Right lobe of liver (tissue), 6 donors: ENCODE measurements at places on chromosomes 4 and X.

GRCh38 chrX:100216083-100216482, 194.0 kb downstream of the PCDH19 start:
- no peak for DNase-seq

DNA sequence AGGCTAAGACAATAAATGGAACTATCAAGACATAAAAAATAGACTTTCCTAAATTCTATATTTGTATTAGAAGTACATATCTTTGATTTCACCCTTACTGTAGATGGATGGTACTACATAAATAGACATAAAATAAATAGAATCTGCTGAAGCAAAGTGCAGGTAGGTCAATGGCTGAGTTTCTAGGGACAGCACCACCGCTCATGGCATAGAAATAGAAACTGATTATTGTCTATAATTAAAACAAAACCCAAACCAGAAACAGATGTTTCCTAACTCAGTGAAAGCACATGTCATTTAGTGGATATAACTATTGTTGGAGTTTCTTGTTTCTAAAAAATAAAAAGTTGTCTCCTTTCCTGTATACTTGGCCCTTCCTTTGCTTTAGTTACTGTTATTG, 387.3 kb upstream of the ADGRL3 start:
- DNase-seq: no peak

DNA sequence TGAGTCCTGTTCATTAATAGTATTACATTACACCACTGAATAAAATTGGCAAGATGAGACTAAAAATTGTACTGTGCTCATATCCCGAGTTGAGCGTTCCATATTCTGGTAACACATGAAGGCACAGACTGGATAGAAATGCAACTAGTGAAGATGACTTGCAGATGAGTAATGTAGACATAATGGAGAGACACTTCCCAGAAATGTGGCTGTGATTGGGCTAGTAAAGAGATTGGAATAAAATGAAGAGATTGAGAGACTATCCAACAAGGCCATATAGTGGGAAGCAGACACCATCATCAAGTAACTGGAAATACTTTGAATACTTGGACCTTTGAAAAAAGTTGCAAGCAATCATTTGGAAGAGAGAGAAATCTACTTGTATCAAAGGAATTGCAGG, 77.3 kb downstream of the DCAF8L1 start:
- no peak for DNase-seq

DNA sequence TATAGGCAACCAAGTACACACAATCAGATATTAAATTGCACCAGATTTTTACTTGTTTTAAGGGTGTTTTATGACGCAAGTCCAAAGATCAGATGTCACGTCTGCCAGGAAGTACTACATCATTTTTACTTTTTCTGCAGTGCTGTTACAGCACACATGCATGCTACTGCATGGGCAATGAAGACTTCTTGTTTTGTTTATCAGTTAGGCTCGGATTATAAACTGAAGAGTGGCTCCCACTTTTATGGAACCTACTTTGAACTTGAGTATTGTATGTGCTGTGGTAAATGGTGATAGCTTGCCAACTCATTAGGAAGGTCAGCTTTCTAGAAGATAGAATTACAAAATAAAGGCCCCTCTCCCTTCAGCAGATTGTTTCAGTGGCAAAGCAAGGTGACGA, 131.6 kb downstream of the CEP135 start:
- no peak for DNase-seq

GRCh38 chr4:163611182-163611581, 116.7 kb downstream of the TMA16 start:
- no peak for DNase-seq

GRCh38 chrX:46531442-46531841, 13.8 kb downstream of the ZNF674 start:
- DNase-seq: no peak

GRCh38 chrX:15815779-15816437, 25.6 kb downstream of the ZRSR2 start:
- no peak for DNase-seq

DNA sequence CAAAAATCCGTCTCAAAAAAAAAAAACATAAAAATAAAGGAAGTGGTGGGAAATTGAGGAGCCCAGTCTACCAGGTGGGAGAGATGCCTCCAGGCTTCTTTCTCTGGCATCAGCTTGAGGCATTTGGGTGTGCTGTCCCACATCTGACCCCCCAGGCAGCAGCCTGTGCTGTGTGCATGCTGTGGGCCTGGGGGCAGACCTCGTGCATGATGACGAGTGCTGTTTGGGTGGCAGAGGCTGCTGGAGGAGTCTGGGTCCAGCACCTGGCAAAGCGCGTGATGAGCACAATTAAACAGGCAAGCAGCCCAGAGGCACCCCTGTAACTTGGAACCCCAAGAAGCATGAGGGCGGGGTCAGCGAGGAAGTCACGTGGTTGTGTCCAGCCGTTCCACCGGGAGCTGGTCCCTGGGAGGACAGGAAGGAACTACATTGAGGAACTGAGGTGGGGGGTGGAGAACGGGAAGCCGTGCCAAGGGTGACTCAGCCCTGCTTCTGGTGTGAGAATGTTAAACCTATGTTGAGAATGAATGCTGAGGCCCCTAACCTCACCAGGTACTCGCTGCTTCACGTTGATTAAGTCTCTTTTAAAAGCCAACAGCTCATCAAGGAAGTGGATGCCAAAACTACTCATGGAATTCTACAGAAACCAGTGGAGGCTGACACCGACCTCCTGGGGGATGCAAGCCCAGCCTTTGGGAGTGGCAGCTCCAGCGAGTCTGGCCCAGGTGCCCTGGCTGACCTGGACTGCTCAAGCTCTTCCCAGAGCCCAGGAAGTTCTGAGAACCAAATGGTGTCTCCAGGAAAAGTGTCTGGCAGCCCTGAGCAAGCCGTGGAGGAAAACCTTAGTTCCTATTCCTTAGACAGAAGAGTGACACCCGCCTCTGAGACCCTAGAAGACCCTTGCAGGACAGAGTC, 6.1 kb downstream of the TACC3 start:
- peak; percentile 77 for DNase-seq

DNA sequence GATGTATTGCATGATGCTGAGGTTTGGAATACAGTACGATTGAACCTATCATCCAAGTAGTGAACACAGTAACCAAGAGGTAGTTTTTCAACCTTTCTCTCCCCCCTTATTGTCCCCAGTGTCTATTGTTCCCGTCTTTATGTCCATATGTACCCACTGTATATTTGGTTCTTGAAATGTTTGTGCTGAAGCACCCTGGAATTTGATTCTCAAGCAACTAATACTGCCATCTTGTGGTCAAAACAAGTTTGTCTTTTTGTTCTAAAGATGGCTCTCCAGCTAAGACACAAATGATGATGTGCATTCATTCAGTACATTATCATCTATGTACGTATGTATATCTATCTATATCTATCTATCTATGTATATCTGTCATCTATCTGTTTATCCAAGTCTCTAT, 33.5 kb upstream of the DCX start:
- no peak for DNase-seq

GRCh38 chr4:36917413-36917812, 327.1 kb upstream of the NWD2 start:
- no peak for DNase-seq

DNA sequence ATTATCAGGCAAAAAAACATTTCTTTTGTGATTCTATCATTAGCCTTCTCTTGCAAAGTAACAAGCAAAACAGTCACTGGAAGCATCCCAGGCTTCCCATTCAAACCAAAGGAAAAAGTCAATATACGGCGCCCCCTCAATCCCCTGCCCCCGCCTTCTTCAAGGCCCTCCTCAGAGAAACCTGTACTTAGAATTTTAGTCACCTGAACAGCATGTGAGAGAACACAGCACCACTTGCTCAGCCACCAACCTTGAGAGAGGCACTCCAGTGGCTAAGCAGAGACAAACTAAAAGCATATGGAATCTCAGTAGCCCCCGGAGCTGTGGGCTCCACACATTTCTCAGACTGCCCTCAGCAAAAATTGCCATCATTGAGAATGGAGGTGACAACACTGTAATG, 25.2 kb downstream of the LEF1 start:
- DNase-seq: no peak

DNA sequence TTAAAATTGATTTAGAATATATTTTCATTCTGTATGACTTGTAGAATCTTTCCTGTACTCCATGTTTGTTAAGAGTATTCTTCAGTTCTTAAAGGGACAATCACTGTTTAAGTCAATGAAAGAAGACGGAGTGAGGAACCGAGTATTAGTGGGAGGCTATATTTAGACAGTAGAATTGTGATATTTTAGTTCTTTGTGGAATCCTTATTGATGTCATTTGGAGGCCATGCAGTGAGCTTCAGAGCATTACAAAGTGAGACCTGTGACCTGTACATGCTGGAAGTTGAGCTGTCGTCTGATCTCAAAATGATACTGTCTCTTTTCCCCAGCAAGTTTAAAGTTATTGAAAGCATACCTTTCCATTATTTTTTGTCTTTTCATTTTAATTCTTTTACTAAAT, 394.7 kb downstream of the GALNTL6 start:
- no peak for DNase-seq

DNA sequence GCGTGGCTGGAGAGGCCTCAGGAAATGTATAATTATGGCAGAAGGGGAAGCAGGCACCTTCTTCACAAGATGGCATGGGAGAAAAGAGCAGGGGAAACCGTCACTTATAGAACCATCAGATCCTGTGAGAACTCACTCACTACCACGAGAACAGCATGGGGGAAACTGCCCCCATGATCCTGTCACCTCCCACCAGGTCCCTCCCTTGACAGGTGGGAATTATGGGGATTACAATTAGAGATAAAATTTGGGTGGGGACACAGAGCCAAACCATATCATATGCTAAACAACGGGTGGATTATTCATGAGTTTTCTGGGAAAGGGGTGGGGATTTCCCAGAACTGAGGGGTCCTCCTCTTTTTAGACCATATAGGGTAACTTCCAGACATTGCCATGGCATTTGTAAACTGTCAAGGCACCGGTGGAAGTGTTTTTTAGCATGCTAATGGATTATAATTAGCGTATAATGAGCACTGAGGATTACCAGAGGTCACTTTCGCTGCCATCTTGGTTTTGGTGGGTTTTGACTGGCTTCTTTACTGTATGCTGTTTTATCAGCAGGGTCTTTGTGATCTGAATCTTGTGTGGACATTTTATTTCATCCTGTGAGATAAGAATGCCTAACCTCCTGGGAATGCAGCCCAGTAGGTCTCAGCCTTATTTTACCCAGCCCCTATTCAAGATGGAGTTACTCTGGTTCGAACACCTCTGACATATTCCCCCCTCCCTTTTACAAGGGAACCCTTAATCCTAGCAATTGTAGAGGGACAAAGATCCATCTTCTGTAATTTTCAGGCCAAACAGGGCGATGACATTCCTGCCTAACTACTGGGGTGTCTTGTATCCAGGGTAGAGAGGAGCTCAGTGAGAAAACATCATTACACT, 27.6 kb upstream of the ZNF81 start:
- DNase-seq: no peak

GRCh38 chr4:141309874-141310273, 89.2 kb downstream of the ZNF330 start:
- DNase-seq: no peak

GRCh38 chrX:10199212-10199611, 42.4 kb downstream of the CLCN4 start:
- DNase-seq: no peak

DNA sequence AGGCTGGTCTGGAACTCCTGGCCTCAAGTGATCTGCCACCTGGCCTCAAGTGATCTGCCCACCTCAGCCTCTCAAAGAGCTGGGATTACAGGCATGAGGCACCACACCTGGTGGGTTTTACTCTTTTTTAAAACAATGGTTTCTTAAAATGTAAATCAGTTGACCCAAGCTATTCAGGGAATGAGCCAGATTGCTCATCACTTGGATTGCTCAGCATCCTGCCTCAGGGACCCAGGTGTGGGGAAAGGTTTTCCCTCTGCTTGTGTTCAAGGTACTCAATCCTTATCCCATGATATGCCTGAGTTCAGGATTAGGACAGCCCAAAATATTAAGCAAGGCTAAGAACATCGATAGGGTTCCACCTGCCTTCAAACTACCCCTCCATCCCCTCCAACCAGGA, 67.4 kb downstream of the CHRNA9 start:
- DNase-seq: no peak

DNA sequence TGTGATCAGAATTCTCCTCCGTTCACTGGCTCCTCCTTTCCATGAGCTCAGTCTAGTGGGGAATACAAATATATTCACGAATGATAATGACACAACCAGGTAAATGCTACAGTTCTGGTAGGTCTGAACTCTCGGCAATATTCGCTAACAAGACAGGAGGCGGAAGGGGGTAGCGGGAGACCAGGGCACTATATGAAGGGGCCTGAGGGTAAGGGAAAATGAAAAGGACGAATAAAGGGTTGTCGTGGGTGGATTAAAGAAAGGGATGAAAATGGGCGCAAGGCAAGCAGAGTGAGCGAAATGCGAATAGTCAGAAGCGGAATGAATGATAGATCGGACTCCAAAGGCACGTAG, 743 bp downstream of the NKAP start:
- no peak for DNase-seq

DNA sequence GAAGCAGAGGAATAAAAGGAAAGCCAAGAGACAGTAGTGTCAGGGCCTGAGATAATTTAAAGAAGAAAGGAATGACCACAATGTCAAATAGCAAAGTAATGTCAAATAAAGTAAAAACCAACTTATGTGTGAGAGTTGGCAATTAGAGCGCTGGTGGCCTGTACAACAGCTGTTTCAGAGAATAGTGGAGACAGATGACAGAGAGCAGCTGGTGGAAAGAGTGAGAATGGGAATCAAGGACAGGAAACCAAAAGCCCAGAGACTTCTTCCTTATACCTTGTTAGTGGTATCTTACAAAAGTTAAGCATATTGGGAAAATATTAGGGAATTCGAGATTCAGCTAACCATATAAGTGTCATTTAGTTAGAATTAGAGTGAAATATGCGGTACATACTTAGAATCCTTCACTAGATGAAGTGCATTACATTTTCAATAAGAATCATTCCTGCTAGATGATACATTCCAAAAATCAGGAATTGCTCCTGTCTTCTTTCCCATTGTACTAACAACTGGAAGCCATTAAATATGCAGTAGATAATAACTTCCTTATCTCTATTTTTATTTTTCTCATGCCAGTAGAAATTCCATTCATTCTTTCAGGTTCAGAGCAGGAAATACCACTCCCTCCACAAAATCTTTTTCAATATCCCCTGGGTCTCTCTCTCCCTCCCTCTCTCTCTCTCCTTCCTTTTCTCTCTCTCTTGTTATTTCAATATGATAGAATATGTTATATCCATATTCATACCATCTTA, 525.4 kb downstream of the CENPC start:
- no peak for DNase-seq

- DNase-seq: no peak
These were observed 16.7 kb downstream of the ARSJ start for GRCh38 chr4:113962719-113963265.

DNA sequence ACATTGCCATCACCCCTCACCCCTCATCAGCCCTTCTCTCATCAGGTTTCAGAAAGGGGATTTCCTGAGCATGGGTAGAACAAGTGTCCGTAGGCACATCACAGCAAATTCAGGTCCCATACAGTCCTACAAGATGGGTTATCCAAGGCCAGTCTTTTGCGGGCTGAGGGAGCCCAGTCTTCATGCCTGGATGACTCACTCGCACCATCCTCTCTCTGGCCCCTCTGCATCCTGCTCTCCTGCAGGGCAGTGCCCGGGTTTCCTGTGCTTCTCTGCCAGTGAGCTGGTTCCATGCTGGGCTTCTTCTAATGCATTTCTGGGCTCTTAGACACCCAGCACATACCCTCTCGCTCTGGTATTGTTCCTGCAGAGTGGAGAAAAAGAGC, 7.3 kb upstream of the INTS6L start:
- no peak for DNase-seq
